HepG2 (cell line): ENCODE measurements at places on chromosomes 16 and 17. TPM values are rescaled to one million over a fixed set of nuclear protein-coding genes. Genes with fewer than 3 reads are reported as not detected.

DNA sequence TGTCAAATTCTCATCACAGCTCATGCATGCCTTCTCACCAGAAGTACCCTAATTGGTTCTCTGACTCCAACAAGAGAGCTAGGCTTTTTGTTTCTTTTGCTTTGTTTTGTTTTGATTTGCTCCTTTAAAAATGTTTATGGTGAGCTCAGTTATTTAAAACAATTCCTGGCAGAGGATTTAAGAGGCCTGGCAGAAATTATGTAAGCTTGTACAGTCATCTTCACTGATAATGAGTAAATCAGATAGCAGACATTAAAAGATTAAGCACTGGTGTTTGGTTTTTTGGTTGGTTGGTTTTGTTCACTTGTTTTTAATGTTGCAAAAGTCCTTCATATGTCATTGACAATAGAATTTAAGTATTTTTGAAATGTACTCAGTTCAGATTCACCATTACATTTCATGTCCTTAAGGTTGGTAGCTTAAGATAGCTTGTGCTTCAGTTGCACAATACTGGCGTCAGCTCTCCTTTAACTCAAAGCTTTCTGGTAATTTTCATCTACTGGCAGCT, 378.9 kb downstream of the CDH13 start:
- H3K36me3 ChIP-seq, result no peaks in the 10 kb centered on the region
- no peak overlapping the region for H3K27ac ChIP-seq
- no peak for DNase-seq
- no peak overlapping the region for H3K4me3 ChIP-seq

DNA sequence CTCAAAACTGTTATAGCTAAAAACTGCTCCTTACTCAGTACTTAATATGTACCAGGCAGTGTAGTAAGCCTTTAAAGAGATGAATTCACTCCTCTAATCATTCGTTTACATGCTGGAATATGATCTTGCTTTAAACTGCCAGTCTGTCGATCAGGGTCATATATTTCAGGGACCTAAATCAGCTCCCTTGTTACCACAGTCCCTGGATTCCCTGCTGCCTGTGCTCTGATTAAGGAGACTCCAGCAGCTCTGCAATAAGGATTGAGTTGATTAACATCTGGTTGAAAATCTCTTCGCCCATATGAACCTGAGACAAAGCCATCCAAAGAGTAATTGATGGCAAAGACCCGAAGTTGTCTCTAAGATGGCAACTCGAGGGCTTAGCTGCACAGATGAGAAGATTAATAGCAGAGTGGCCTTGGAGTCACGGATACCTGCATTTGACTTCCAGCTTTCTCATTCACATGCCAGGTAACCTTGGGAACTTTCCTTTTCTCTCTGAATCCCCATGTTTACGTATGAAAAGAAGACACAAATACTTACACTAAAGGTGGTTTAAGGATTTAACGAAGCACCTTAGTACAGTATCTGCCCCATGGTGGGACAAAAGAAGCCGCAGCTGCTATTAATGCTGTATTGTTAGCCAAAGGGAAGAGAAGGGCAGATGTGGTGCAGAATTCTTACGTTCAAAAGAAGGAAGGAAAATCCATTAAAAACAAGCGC, 68.2 kb downstream of the VAT1L start:
- no peaks in the 10 kb centered on the region for H3K36me3 ChIP-seq
- no peak overlapping the region for H3K27ac ChIP-seq
- H3K4me3 ChIP-seq, result no peak overlapping the region
- H3K27me3 ChIP-seq, result peaks cover 53% of the 10 kb centered on the region
- H3K4me1 ChIP-seq, result no peaks in the 10 kb centered on the region

- peak overlapping the region; percentile 10 for H3K27ac ChIP-seq
- H3K4me3 ChIP-seq, result peak overlapping the region; percentile 68
- peaks cover 58% of the 10 kb centered on the region for H3K27me3 ChIP-seq
- H3K36me3 ChIP-seq, result no peaks in the 10 kb centered on the region
- peaks cover 52% of the 10 kb centered on the region for H3K4me1 ChIP-seq
Measured at GRCh38 chr17:8118769-8119580, 661 bp upstream of the ALOXE3 start.

The EPX gene
- not detected in 2 replicates for polyA plus RNA-seq

The ABCA8 gene
- 0.05 and 0.07 TPM in 2 replicates for polyA plus RNA-seq

DNA sequence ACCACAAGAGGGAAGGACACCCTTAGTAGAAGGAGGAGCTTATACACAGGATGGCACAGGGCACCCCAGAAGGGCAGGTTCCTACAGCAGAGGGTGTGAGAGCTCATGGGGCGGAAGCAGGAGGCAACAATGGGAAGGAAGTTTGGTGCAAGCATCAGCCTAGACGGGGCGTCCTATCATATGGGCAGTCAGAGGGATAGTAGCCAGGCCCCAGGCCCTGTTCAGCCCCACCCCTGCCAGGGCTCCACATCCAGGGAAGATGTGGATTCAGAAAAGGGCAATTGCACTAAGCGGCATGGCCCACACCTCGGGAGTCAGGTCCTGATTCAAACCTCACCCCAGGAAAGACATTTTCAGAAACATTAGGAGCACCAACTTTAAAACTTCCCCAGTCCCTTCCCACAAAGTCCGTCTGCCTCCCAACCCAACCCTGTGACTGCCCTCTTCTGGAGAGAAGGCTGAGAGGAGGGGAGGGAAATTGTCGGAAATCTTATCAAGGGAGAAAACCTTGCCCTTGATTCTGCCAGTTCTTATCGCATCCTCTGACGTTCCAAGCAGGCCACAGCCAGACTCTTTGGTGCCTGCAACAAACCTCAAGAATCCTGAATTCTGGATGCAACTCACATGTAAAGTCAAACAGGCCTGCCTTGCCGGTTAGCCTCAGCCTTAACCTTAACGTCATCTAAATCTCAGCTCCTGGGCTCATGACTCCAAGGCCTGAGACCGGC, 198.8 kb upstream of the CDH5 start:
- H3K36me3 ChIP-seq, result no peaks in the 10 kb centered on the region
- no peak overlapping the region for H3K27ac ChIP-seq
- DNase-seq, result no peak
- H3K4me3 ChIP-seq, result no peak overlapping the region
- no peaks in the 10 kb centered on the region for H3K4me1 ChIP-seq
- H3K27me3 ChIP-seq, result peaks cover 28% of the 10 kb centered on the region

The CES5A gene
- 0.05 TPM in 1 of 2 replicates, not detected in the other for polyA plus RNA-seq

DNA sequence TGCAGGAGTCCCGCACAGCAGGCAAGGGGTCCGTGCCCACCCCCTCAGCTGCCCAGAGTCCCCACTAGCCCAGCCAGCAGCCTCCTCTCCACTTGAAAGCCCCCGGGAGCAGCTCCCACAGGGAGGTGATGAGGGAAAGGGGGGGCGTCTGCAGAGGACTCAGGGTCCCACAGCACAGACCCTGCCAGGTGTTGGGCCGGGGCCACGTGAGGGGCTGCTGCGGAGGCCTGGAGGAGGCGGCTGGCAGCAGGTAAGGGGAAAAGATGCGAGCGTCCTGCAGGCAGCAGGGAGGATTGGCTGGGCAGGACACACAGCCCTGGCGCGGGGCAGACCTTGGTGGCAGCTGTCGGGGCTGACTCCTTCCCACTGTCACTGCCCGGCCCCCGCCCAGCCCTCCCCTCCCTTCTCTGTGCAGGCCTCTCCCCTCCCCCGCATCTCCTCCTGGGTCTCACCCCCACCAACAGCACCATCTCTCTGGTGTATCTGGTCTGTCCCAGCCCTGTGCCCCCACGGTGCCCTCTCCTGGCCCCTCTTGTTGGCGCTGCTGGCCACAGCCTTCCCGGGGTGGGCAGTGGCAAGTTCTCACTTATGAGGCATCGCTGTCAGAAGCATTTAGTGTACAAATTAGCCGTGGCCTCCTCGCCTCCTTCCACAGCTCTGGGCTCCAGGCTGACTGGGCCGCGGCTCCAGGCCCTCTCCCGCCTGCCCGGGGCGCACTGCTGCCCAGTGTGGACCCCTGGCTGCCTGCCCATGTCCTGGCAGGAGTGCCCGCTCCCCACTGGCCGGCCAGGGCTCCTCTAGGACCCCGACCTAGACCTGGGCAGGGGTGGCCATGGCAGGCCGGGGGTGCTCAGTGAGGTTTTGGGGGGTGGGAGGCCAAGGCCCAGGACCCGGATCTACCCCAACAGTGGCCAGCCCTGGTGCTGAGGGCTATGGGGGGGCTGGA, 4.4 kb upstream of the PRR35 start:
- H3K36me3 ChIP-seq, result no peaks in the 10 kb centered on the region
- peaks cover 15% of the 10 kb centered on the region for H3K27me3 ChIP-seq
- no peak for DNase-seq
- H3K4me1 ChIP-seq, result peaks cover 66% of the 10 kb centered on the region
- no peak overlapping the region for H3K4me3 ChIP-seq

GRCh38 chr17:39738568-39738901, 797 bp downstream of the GRB7 start:
- no peaks in the 10 kb centered on the region; the same call in 2 of the 3 replicates for H3K27me3 ChIP-seq
- H3K36me3 ChIP-seq, result peaks cover 18% of the 10 kb centered on the region
- peak overlapping the region; percentile 89 for H3K4me3 ChIP-seq
- peak overlapping the region; percentile 97 for H3K27ac ChIP-seq
- DNase-seq, result peak; percentile 50

- DNase-seq, result peak; percentile 71
- H3K27me3 ChIP-seq, result no peaks in the 10 kb centered on the region
- H3K4me1 ChIP-seq, result peaks cover 43% of the 10 kb centered on the region
- H3K4me3 ChIP-seq, result peak within 1 kb of the TSS; percentile 72
- H3K36me3 ChIP-seq, result no peaks in the 10 kb centered on the region
Measured at GRCh38 chr16:3187798-3188674, at the start of gene OR1F1. Gene OR1F1 (plus strand): TSS chr16:3188204.

DNA sequence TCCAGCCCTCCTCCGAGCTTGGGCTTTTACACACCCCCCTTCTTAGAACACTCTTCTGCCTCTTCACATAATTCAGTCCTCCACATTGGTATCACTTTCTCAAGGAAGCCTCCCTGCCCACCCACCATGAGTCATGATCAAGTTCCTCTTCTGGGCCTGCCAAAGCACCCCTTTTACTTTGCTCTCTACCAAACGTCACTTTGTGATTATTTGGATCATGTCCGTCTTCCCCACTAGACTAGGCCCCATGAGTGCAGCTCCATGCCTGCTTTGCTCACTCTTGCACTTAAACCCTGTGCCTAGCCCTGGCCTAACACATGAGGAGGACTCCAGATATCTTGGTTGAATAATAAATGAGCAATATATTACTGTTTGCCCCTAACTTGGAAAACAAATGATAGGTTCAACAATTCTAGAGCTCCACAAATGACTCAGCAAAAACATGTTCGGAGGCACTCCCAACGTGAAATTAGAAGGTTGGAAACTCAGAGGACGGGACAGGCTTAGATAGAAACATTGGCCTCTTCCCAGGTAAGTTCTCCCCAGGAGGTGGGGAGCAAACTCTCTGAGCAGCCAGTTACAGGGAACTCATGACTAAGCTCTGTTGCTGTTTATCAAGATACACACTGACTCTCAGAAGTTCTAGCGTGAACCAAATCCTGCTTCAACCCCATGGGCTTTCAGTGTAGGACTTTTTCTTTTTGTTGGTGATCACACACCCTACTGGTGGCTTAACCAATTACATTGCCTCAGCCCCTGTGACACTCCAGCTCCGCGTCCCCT, 28.3 kb downstream of the G6PC1 start:
- no peaks in the 10 kb centered on the region for H3K36me3 ChIP-seq
- no peaks in the 10 kb centered on the region; the same call in 1 of the 2 replicates for H3K27me3 ChIP-seq
- H3K4me3 ChIP-seq, result peak overlapping the region; percentile 18

DNA sequence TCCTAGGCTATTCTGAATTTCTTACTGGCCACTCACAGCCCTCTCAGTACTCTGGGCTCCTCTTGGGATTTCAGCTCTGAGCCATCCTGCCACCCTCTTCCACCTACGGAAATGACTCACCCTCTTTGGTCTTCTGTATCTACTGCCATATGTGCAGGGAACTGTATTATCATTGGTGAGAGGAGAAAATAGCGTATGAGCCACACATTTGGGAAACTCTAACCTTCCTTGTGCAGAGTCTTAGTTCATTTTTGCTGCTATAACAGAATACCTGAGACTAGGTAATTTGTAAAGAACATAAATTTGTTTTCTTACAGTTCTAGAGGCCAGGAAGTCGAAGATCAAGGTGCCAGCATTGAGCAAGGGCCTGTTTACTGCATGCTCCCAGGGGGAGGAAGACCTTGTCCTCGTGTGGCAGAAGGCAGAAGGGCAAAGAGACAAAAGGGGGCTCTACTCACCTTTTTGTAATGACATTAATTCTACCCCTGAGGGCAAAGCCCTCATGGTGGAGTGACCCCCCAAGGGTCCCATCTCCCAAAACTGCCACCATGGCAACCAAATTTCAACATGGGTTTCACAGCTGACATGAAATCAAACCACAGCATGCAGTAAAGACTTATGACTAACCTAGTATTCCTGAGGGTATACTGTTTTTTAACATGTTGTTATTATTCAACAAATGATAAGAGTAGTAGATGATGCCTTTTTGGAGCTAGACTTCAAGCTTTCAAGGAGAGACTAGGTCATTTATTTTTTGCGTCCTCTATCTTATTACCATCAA, 191.8 kb downstream of the PRKCA start:
- no peak overlapping the region for H3K4me3 ChIP-seq
- H3K27ac ChIP-seq, result peak overlapping the region; percentile 20
- DNase-seq, result no peak
- peaks cover 52% of the 10 kb centered on the region for H3K4me1 ChIP-seq
- 0 out of 2 replicates have a peak, but pooled peaks cover 1% of the 10 kb centered on the region for H3K36me3 ChIP-seq

GRCh38 chr17:7858522-7858810, 663 bp downstream of the CYB5D1 start:
- peak; percentile 52 for DNase-seq
- peaks cover 62% of the 10 kb centered on the region for H3K4me1 ChIP-seq
- H3K36me3 ChIP-seq, result no peaks in the 10 kb centered on the region
- H3K27ac ChIP-seq, result peak overlapping the region; percentile 94
- peak overlapping the region; percentile 70 for H3K4me3 ChIP-seq

GRCh38 chr16:53952215-53953208, 248.6 kb downstream of the FTO start:
- H3K4me1 ChIP-seq, result peaks cover 33% of the 10 kb centered on the region
- no peak overlapping the region for H3K4me3 ChIP-seq
- H3K27me3 ChIP-seq, result no peaks in the 10 kb centered on the region

DNA sequence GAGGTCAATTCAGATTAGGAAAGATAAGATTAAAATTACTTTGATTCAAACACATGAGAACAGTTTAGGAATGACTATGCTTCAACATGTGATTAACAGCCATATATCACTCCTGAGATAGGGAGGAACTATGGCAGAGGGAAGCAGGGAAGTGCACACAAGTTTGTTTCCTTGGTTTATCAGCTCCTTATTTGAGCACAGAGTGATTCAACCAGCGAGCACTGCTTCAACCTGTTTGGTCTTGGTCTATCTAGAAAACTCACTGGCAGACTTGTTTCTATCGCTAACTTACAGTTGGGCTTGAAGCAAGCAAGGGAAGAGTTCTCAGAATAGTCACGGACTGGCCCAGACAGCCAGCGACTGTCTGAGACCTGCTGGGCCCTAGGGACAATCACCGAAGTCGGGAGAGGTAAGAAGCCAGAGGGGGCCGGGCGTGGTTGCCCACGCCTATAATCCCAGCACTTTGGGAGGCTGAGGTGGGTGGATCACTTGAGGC, 23.5 kb downstream of the TUBG1 start:
- H3K27ac ChIP-seq, result no peak overlapping the region
- H3K4me1 ChIP-seq, result peaks cover under 1% of the 10 kb centered on the region; the same call in 1 of the 2 replicates
- H3K36me3 ChIP-seq, result no peaks in the 10 kb centered on the region
- H3K27me3 ChIP-seq, result 0 out of 3 replicates have a peak, but pooled peaks cover 4% of the 10 kb centered on the region
- DNase-seq, result no peak
- H3K4me3 ChIP-seq, result no peak overlapping the region

The PIK3R5 gene
- not detected in 2 replicates for polyA plus RNA-seq
